AG04450 (cell line): ENCODE measurements at places on chromosomes 16 and 17.

- no peak for DNase-seq
Measured at GRCh38 chr17:71970312-71970711, 150.5 kb upstream of the SOX9 start.

DNA sequence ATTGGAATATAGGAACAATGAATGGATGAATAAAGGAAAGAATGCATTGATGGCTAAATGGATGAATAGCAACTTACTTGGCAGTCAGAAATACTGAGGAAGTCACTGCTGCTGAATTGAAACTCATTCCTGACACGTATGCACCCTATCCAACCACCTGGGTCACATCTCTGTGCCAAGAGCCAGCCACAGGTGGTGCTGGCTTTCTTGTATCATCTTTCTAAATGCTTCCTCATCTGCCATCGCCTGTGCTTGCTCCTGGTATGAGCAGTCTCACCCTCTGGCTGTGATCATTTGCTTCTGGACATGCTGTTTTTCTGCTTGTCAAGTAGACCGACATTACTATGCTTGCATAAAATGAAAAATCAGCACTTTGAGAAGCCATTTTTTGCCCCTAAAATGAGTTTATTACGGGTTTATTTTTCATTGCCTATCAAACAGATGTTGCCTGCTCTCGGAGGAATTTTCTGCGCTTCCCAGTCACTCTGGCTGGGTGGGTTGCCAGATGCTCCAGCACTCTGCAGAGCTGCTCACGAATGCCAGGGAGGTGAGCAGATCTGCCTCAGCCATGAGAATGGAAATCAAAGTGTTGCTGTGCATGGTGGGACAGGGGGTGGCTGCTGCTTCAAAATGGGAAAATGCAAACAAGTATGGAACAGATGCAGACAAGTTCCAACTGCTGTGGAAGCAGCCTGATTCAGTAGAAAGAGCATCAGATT lies 1349.6 kb upstream of the CDH8 start:
- DNase-seq: no peak

GRCh38 chr17:29031488-29031887 lies 11.5 kb upstream of the PIPOX start:
- no peak for DNase-seq

GRCh38 chr17:33602981-33603380 lies 309.9 kb upstream of the ASIC2 start:
- no peak for DNase-seq

DNA sequence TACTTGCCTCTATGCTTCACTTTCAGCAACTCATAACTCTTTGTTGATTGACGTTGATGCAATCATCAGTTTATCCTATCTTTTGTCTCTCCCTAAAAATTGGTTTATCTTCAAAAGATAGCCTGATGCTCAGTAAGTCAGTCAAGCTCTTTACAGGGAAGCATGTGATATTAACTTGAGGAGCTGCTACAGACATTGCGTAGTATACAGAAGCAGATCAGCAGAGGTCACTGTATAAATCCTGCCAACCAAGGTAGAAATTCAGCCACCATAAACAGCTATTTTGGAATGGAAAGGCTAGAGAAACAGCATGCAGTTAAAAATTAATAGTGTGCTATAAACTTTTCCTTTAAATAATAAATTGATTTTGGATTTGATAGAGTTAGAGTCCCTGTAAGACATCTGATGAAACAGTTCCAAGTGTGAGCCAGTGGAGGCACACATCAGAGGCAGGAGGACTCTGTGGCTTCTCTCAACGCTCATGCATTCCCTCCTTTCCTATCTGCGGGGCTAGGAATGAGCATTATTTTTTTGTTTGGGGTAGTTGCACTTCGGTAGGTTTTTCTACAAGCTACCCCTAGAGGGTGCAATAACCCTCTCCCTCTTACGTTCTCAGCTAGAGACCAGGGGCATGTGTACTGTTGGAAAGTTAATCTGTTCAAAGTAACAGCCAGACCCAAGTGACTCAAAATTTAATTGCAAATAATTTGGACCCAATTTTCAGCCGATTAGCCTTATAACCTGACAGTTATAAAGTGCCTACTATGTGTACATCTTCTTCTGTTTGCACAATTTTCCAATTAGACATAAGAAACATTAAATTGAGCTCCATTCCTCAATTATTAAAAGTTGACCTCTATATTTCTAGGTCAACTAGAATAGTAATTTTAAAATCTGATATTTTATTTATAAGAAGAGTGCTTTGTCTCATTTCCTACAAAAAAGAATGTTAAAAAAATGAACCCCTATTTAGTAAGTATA lies 647.7 kb upstream of the SOX9 start:
- DNase-seq: peak; percentile 42

- DNase-seq: no peak
Measured at GRCh38 chr17:48310748-48311213, 119.2 kb downstream of the SKAP1 start.

GRCh38 chr17:10013365-10014112 lies 108.5 kb upstream of the RCVRN start:
- DNase-seq: no peak

DNA sequence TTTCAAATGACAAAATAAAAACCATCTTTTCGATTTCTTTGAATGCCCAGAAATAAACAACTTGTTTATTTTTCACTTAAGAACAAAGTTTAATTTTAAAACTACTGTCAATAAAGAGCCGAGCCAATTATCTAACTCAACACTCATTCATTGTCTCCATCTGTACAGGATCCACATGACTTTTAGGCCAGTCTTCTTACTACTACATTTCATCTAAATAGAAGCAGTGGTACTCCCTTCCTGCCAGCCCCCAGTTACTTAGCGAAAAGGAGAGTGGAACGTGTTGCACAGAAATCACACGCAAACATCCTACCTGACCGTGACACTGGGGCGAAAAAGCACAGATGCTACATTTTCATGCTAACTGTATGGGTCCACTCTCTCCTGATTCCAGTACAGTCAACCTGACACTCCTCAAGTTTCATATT lies 1.2 kb downstream of the GNA13 start:
- no peak for DNase-seq

DNA sequence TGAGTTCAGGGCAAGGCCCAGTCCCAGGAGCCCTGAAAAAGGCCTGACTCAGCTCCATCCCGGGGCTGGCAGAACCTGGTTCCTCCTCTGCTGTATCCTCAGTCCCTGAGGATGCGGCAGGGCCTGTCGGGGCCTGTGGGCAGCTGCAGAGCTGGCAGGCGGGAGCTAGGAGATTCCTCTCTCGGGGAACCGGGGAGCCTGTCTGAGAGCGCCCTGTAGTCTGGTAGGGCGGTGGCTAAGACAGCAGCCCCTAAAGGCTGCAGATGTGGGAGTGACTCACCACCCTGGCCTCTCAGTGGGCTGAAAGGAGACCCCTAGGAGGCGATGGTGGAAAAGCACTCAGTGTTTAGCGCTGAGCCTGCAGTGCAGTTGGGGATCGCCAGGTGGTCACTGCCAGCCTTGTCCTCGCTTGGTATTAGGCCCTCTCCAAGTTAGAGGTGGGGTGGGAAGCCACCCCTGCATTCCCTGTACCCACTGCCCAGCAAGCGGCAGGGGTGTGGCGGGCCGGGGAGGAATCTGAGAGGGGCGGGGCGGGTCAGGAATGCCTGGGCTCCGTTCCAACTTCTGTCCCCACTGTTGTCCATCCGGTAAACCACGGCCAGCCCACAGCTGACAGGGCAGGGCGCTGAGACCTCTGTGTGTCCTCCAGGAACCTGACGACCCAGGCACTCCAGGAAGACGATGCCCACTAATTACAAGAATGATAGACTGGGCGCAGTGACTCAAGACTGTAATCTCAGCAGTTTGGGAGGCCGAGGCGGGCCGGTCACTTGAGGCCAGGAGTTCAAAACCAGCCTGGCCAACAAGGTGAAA lies 29.5 kb upstream of the CDH1 start:
- DNase-seq: no peak

DNA sequence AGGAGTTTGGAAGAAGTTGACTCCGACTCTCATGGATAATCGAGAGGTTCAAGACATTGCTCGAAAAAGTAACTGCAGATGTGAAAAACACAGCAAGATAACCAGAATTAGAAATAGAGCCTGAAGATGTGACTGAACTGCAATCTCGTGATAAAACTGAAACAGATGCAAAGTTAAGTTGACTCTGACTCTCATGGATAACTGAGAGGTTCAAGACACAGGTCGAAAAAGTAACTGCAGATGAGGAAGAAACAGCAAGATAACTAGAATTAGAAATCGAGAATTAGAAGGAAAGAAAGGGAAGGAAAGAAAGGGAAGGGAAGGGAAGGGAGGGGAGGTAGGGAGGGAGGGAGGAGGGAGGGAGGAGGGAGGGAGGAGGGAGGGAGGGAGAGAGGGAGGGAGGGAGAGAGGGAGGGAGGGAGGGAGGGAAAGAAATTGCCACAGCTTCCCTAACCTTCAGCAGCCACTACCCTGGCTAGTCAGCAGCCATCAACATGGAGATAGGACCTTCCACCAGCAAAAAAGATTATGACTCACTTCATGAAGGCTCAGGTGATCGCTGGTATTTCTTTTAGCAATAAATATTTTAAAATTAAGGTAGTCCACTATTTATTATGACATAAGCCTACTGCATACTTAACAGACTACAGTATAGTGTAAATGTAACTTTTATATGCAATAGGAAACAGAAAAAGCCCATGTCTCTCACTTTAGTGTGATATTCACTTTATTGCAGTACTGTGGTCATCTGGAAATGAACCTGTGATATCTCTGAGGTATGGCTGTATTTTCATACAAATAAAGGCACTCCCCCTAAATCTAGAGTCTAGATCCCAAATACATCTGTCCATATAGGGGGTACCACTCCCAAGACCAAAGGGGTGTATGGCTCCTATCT lies 68.3 kb downstream of the KANSL1 start:
- DNase-seq: no peak

DNA sequence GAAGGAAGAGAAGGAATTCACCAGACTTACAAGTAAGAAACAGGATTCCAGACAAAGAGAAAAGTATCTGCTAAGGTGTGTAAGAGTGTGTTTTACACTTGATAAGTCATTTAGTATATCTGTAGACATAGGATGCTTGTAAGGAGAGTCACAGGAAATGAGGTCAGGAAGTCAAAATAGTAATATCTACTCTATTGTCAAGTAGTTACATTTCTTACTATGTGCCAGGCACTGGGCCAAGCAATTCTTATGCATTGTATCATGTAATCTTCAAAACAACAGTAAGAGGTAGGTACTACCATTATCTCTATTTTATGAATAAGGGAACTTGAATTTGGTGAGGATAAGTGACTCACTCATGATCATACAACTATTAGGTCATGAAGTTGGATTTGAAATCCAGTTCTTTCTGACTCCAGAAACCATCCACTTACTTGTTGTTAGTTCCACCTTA lies 129.1 kb downstream of the SNX11 start:
- no peak for DNase-seq

DNA sequence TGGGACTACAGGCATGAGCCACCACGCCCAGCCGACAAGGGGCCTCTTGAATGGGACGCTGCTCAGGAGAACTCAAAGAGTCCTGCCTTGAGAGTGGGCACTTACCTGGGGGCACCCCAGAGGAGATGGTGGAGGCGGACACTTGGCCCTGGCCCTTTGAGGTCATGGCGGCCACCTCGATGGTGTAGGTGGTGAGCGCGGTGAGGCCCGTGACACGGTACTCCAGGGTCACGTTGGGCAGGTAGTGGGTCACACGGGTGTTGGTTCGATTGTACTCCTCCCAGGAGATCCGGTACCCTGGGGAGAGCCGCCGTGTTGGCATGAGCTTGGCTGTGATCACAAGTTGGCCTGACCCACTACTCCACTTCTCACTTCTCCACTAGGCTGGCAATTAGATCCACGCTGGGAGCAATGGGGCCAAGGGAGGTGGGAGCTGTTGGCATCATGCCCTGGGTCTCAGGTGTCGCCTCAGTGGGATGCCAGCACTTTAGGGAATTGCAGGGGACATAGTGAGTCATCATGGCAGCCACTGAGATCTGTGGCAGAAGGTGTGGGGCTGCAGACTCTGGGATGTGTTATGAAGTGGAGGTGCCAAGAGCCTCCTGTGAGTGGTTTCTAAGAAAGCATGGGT lies 89.2 kb upstream of the CDC42EP4 start:
- no peak for DNase-seq

DNA sequence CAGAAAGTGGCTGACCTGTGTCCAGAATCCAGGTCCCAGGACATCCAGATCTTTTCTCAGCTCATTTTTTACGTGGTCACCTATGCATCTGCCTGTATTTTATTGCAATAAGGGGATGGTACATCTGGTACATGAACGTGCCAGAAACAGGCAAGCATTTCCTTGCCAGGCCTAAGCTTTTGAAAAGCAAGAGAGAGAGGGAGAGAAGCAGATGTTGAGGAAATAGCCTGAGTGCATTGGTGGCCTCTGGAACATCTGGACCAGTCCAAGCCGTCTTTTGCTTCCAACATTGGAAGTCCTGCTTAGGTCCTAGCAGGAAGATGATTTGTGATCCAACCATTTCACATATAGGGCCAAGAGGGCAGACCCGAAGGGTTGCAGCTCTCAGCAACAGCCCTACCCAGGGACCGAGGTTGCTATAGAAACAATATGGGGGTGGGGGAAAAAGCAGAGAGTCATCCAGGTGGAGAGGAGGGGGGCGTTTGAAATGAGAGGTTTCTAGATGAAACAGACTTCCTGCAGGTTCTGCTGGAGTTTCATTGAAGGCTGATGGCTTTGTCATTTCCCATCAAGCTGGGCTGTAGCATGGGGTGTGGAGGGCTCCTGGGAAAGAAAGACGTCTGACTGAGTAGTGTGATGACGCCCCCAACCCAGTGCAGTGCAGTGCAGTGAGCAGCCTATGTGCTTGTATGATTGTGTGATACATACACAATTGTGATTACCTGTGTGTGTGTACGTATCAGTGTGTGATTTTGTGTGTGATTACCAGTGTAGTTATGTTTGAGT lies 61.6 kb downstream of the SHISA6 start:
- DNase-seq: no peak

GRCh38 chr17:81804559-81805399 lies 829 bp downstream of the GCGR start:
- no peak for DNase-seq

DNA sequence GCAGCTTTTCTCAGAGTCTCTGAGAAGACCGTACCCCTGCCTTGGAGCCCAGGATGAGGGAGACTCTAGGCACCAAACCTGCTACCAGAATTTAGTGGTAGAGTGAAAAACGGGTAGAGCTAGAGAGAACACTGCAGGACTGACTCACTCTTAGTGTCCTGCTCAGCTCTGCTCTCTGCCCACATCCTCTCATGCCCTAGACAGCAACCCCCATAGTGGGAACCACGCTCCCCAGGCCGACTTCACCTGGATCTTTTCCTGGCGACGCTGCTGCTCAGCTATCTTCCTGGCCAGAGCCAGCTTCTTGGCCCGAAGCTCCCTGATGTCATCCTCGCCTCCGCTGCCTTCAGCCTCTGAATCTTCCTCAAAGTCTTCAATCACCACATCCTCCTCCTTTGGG lies 26.7 kb downstream of the HIC1 start:
- DNase-seq: no peak

GRCh38 chr17:28131599-28131998 lies 89.1 kb downstream of the NLK start:
- no peak for DNase-seq
